ENCODE measurements at places on chromosomes 12 and 14.

GRCh38 chr14:103816991-103817390 is 30.4 kb downstream of the PPP1R13B start:
- DNase-seq: no peak

- DNase-seq: no peak
Observed at GRCh38 chr14:67764496-67764895, 51.9 kb downstream of the ZFYVE26 start.

DNA sequence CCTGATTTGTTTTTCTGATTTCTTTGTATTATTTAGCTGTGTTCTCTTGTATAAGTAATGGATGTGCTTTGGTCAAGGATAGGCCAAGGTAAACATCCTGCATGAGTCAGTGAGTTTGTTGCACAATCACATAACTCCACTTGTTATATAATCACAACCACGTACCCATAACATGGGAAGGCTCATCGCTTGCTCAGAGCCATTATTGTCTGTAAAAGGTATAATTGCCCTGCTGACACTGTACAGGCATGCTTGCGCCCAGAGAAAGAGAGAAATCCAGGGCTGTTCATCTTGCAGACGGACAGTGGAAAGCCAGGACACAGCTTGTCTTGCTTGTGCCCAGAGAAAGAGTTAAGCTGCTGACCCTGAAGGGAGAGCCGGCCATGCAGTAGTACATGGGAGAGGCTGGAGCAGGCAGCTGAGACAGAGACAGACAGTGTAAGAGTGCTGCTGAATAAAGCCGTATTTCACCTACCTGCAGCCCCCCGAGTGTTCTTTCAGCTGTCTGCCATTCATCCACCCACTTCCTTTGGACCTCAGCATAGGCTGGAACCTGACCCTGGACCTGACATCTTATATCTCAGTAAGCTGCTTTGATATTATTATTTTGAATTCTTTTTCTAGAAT is 174.7 kb upstream of the DAAM1 start:
- peak; percentile 41 for DNase-seq

GRCh38 chr14:73909681-73910080 is 23.0 kb downstream of the ZNF410 start:
- DNase-seq: no peak

DNA sequence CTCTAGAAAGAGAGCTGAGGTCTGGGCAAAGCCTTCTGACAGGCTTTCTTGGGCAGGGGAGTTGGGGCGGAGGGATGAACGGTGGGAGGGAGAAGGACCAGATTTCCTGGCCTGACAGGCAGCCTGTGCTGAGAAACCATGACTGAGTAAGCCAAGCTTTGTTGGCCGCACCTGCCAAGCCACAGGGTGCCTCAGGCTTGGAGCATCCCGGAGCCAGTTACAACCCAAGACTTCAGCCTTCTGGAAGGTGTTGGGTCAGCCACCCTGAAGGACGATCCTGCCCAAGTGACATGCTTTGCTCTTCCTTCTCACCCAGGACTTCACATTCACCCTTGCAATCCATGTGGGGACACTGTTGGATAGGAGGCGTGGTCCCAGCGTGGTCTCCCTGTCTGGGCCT is 21.0 kb upstream of the AQP2 start:
- DNase-seq: no peak

- DNase-seq: no peak
Observed at GRCh38 chr12:54363618-54364017, 668 bp downstream of the GPR84 start.

DNA sequence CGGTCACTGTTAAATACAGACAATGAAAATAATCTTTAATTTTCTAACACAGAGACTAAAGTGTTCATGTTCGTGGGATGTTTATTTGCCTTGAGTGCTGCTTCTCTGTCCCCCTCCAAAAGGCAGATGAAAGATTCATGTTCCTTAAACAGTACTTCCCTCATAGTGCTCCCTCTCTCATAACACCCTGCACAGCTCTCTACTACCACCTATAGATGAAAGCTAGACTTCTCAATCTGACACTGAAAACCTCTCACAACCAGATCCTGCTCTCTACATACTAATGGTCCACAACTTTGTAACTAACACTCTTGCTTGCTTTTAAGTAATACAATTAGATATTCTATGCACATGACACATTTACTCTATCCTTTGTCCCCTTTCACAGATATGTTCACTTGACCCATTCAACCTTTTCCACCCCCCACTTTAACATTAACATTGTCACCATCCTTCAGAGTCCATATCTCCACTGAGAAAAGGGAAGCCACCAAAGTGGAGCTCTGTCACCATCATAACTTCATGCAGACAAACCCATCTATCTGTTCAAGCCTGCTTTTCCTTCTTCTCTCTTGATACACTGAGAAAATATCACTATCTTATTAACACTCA is 266.4 kb upstream of the USP15 start:
- peak; percentile 30 for DNase-seq

- no peak for DNase-seq
Observed at GRCh38 chr12:31726575-31726974, 2.2 kb downstream of the AMN1 start.

DNA sequence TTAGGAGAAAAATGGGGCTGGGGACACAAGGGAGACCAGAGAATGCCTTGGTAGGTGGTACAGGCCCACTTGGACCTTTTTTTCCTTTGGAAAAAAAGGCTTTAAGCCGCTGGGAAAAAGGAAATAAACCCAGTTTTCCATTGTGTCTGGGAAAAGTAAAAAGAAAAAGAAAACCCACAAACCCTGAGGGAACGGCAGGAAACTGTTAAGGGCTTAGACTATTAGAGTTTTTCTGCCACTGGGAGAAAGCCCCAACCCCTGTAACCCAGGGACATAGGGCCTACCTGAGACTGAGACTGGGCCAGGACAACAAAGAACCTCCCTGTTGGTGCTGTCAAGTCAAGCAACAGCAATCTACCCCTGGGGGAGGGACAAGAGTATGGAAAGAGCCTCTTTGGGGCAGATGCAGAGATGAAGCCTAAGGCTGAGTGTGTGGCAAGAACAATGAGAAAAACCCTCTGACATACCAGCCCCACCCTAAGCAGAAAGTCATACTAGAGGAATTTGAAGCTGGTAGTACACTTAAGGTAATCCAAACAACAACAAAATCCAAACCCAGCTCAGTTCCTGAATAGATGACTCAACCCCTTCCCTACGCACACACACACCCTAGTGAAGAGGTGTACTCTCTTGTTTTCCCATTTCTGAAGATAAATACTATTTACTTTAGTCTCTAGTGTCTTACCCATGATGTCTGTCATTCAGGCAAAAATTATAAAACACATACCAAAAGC is 22.8 kb downstream of the ATF1 start:
- DNase-seq: peak; percentile 90

Data from fibroblast of skin of right quadriceps (primary cell).